ENCODE measurements at places on chromosomes 5 and 9.
A peak's percentile ranks its signal among the peaks of the same experiment; 100 is the strongest.

GRCh38 chr5:39471836-39472508, 47.2 kb upstream of the DAB2 start:
- DNase-seq, result no peak

- DNase-seq, result no peak
Measured at GRCh38 chr9:102360846-102361245, 622.4 kb upstream of the GRIN3A start.

DNA sequence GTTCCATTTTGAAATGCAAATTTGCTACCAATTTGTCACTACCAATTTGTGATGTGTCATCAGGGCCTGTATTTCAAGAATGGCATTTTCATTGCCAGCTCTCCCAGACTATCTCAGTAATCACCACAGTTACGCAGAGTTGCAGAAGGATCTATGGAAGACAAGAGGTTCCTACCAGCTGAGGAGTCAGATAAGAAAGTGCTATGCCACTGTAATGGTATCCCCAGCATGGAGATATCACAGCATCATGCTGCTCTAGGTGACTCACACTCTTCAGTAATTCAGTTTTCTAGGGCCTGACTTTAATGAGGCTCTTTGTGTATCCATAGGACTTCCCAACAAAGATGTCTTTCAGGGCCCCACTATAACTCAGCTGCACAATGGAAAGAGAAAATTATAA, 490.3 kb downstream of the ARHGEF28 start:
- no peak for DNase-seq

GRCh38 chr5:34685485-34686165, 29.5 kb downstream of the RAI14 start:
- DNase-seq, result no peak

GRCh38 chr5:54415147-54415546, 40.4 kb upstream of the HSPB3 start:
- no peak for DNase-seq

DNA sequence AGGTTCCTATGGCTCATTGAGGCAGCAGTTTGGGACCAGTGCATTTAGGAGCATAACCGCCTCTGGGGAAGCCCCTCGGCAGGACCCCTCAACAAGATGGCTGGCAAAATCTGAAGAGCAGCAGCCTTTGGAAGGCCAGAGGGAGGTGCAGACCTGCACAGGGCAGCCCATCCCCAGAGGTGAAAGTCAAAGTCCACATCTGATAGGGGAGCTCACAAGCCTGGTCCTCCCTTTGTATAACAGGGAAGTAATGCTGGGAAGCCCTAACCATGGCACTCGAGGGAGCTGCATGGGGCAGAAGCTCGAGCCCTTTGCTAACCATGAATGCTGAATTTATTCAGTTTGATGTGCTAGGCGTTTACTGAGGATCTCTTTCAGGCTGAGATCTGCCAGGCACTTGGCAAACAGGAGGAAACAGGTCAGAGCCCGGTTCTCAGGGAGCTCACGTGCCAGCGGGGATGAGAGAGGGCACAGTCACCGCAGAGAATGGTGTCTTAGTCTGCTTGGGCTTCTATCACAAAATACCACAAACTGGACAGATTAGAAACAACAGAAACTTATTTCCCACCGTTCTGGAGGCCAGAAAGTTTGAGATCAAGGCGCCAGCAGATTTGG, 114.1 kb downstream of the GABBR2 start:
- no peak for DNase-seq

- no peak for DNase-seq
Measured at GRCh38 chr9:34552606-34552981, 29.8 kb upstream of the ENHO start.

DNA sequence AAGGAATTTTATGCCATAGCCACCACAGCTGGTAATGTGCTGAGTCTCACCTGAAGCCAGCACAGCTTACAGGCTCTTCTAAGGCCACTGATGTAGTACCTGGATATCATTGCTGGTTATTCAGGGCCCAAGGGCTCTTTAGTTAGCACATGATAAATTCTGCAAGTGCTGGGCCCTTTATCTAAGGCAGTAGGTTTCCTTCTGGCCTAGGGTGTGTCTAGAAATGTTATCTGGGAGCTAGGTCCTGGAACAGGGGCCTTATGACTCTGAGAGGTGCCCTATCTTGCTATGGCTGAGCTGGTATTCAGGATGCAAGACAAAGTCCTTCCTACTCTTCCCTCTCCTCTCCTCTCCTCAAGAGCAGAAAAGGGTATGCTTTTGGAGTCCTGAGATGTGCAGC, 1424.5 kb upstream of the NUDT12 start:
- peak; percentile 24 for DNase-seq

- no peak for DNase-seq
Measured at GRCh38 chr5:180021900-180022299, 49.7 kb downstream of the RNF130 start.
